CD8-positive, alpha-beta memory T cell (primary cell): ENCODE measurements at places on chromosomes 1 and 21. TPM values are rescaled to one million over a fixed set of nuclear protein-coding genes. Genes with fewer than 3 reads are reported as not detected.

GRCh38 chr1:175420518-175420827 lies 227.9 kb upstream of the KIAA0040 start:
- no peaks in the 10 kb centered on the region for H3K4me1 ChIP-seq
- H3K4me3 ChIP-seq = no peak overlapping the region
- no peak for DNase-seq

PDZK1 gene
- not detected for total RNA-seq

DNA sequence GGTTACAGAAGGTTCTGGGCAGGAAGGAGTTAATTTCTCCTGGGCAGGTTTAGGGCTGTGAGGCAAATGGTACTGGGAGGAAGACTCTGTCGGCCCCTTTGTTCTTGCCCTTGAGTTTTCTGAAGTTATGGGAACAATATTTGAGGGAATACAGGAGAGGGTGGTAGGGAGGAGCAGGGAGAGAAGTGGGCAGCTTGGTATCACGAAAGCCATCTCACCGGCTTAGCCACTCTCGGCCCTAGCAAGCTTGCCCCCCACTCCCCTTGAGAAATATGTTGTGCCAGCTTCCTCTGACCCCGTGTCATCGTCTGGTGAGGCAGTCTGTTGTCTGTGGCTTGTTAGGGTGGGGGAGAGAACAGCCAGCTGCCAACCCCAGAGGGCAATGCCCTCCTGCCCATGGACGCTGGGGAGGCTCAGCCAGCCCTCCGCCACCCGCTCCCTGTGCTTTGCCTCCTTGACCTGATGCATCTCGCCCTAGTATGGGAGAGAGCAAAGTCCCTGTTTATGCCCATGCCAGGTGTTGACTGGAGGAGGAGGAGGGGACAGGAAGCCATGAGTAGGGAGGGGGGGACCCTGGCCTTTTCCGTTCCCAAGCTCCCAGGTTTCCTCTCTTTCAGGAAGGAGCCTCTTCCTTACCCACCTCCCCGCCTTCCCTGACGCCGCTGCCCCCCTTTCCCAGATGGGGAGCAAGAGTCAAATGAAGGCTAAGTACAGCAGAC lies 1.2 kb downstream of the EFNA1 start:
- H3K36me3 ChIP-seq = no peaks in the 10 kb centered on the region
- no peak for DNase-seq
- H3K4me3 ChIP-seq = peak overlapping the region; percentile 58
- no peak overlapping the region for H3K27ac ChIP-seq
- H3K27me3 ChIP-seq = no peaks in the 10 kb centered on the region
- H3K4me1 ChIP-seq = peaks cover 34% of the 10 kb centered on the region

- H3K36me3 ChIP-seq = peaks cover 15% of the 10 kb centered on the region
- no peaks in the 10 kb centered on the region for H3K27me3 ChIP-seq
- no peak overlapping the region for H3K27ac ChIP-seq
- H3K4me1 ChIP-seq = peaks cover 40% of the 10 kb centered on the region
- DNase-seq = no peak
Measured at GRCh38 chr1:226403201-226404034, 4.5 kb downstream of the PARP1 start.

KIF26B gene
- total RNA-seq = 0.11 TPM

AKR7A2 gene
- 36.4 TPM for total RNA-seq

DNA sequence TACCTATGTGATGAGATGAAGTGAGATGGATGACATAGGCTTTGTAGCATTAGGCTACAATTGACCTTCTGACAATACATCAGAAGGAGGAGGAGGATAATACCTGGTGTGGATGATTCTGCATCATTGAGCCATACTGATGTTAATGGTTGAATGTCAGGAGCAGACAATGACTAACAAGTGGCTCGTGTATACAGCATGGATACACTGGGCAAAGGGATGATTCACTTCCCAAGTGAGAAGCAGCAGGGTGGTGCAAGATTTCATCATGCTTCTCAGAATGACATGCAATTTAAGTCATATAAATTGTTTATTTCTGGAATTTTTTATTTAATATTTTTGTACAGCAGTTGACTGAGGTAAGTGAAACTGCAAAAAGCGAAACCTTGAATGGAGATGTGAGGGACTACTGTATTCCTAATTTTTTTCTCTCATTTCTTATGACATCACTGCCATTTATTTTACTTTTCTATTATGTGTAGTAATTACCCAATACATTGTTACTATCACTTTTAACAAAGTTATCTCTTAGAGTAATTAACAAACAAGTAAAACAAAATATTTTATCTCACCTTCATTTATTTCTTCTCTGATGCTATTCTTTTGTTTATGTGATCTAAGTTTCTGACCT lies 34.4 kb upstream of the COP1 start:
- no peaks in the 10 kb centered on the region for H3K27me3 ChIP-seq
- DNase-seq = no peak
- no peaks in the 10 kb centered on the region for H3K4me1 ChIP-seq
- H3K36me3 ChIP-seq = no peaks in the 10 kb centered on the region

GRCh38 chr1:26287033-26287711 lies 7.3 kb downstream of the SH3BGRL3 start:
- peak overlapping the region; percentile 60 for H3K27ac ChIP-seq
- DNase-seq = peak; percentile 61
- peaks cover 100% of the 10 kb centered on the region for H3K4me1 ChIP-seq
- H3K36me3 ChIP-seq = no peaks in the 10 kb centered on the region
- peak overlapping the region; percentile 49 for H3K4me3 ChIP-seq

DNA sequence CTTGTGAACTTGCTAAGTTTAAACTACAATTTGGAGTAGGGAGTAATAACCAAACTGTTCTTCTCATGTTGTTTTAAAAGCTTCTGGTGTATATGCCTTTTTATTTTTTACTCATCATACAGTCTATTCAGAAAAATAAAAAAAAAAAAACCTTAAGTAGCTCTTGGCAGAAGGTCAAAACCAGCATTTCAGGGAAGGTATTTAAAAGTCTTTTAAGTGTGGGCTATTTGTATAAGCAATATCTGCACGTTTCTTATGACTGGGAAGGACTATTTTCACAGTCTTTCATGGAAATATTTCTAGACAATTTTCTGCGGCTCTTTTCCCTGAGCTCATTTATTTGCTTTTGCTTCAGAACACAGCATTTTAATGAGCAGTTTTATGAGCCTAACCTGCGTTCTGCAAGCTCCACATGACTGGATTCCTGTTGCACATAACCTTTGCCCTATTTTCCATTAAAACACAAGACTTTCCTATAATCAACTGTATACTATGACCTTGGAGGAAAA lies 60.9 kb upstream of the C1orf105 start:
- H3K27me3 ChIP-seq = no peaks in the 10 kb centered on the region
- no peak for DNase-seq
- peaks cover 40% of the 10 kb centered on the region for H3K4me1 ChIP-seq
- no peak overlapping the region for H3K4me3 ChIP-seq
- H3K27ac ChIP-seq = no peak overlapping the region

TNFRSF8 gene
- 1.5 TPM for total RNA-seq

C1orf87 gene
- total RNA-seq = not detected

GRCh38 chr21:27219068-27219467 lies 252.2 kb upstream of the ADAMTS5 start:
- no peak for DNase-seq
- H3K4me3 ChIP-seq = no peak overlapping the region
- no peaks in the 10 kb centered on the region for H3K36me3 ChIP-seq
